ENCODE measurements at places on chromosomes 3 and 15. TPM values are rescaled to one million over a fixed set of nuclear protein-coding genes. Genes with fewer than 3 reads are reported as not detected.
A peak's percentile ranks its signal among the peaks of the same experiment; 100 is the strongest.

- no peak for DNase-seq
Observed at GRCh38 chr3:15051531-15051930, 13.6 kb downstream of the MRPS25 start.

The PDZRN3 gene
- 30.8 TPM for total RNA-seq

GRCh38 chr3:14441920-14442300 is 39.5 kb downstream of the SLC6A6 start:
- DNase-seq: no peak

The TMEM40 gene
- total RNA-seq: 6.5 TPM

DNA sequence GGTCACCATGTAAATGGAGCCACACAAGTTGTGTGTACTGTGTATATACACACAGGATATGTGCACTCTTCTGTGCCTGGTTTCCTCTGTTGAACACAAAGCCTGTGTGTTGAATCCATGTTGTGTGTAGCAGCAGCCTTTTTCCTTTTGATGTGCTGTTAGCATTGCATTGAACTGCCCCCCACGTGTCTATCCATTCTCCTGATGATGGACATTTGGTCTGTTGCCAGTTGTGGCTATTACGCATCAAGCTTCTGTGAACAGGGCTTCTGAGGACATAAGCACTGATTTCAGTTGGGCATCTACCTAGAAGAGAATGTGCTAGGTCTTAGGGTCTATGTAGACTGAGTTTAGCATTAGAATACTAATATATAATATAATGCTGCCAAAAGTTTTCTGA is 77.4 kb downstream of the LSM3 start:
- no peak for DNase-seq

- no peak for DNase-seq
Observed at GRCh38 chr3:14142567-14143270, 17.9 kb downstream of the TMEM43 start.

- peak; percentile 55 for DNase-seq
Observed at GRCh38 chr15:71186267-71186666, 71.0 kb downstream of the THSD4 start.

The ACKR4 gene
- total RNA-seq: 3.7 TPM

The DNAJB8 gene
- not detected for total RNA-seq

DNA sequence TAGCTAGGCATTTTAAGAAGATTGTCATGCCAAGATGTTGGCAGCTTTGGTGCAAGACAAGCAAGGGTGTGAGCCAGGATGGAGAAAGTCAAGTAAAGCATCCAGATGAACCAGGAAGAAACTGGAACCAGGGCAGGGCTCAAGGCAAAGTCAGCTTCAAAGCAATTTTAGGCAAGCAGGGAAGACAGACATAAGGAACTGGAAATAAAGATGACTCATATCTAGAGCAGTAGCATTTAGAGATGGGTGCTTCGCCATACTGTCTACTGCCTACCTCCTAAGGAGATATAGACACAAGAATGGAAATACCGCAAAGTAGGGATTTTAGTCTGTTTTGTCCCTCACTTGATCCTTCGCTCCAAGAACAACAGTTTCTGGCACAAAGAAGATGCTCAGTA is 59.9 kb downstream of the RYR3 start:
- DNase-seq: no peak

The CTDSPL gene
- 46.4 TPM for total RNA-seq

The BCHE gene
- total RNA-seq: 11.9 TPM

- no peak for DNase-seq
Observed at GRCh38 chr3:16113704-16114103, 60.8 kb upstream of the GALNT15 start.

- no peak for DNase-seq
Observed at GRCh38 chr3:193865339-193865738, 270.6 kb upstream of the HES1 start.

- no peak for DNase-seq
Observed at GRCh38 chr3:28949580-28949979, 331.3 kb upstream of the RBMS3 start.

The ATP8B4 gene
- 9.7 TPM for total RNA-seq

GRCh38 chr15:52146776-52147175 is 34.2 kb upstream of the BCL2L10 start:
- no peak for DNase-seq

The RUBCN gene
- 14.0 TPM for total RNA-seq

GRCh38 chr3:126684218-126684751 is 19.8 kb upstream of the CHCHD6 start:
- no peak for DNase-seq

The POPDC2 gene
- 383 TPM for total RNA-seq

- no peak for DNase-seq
Observed at GRCh38 chr15:99734575-99734974, 1.3 kb upstream of the LYSMD4 start.

The GLCE gene
- total RNA-seq: 9.2 TPM

GRCh38 chr3:151265866-151266265 is 12.5 kb downstream of the P2RY14 start:
- DNase-seq: no peak

- DNase-seq: no peak
Observed at GRCh38 chr15:23606226-23606625, 40.8 kb downstream of the MKRN3 start.

GRCh38 chr3:114879059-114880031 is 267.7 kb downstream of the ZBTB20 start:
- no peak for DNase-seq

GRCh38 chr3:18417904-18418572 is 7.1 kb downstream of the SATB1 start:
- no peak for DNase-seq
